Stimulated activated CD8-positive, alpha-beta memory T cell treated with anti-CD3 and anti-CD28 coated beads, Interleukin-4, amount 100 ng/mL, for 1 hour (primary cell): ENCODE measurements at places on chromosomes 3 and 15.

GRCh38 chr3:156120528-156121251 is at the start of gene KCNAB1:
TSS of gene KCNAB1 (plus strand) at chr3:156120578.
- DNase-seq = no peak

DNA sequence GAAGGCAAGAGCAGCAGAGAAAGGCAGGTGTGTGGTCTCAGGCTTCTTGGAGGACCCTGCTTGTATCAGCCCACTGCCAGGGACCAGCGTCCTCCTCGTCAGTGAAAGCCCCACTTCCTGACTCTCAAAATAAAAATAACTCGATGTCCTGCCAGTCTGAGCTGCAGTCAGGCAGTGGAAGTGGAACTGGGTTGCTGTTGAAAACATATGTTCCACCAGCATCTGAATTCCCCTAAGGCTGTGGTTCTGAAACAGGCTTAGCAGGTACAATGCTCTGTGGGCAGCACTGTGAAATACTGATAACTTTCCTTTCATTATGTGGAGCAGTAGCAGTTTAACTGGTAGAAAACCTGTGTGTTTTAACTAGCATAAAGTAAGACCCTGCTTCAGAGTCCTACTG is 121.6 kb upstream of the EIF1B start:
- DNase-seq = no peak

DNA sequence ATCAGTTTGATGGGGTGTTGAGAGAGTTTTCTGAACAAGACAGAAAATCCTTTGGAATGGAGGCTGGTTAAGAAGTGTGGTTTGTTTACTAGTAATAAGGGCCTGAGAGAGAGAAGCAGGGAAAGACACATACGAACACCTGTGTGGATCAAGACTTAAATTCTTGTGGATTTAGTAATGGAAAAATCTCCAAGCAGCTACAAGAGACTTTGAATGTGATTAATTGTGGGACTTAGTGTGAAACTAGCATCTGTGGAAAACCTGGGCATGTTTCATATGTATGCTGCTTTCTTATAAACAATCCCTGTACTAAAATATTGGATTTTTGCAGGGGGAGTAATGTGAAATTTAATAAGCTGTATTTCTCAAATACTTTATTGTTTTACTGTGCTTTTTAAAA is 399.1 kb downstream of the SI start:
- DNase-seq = no peak

GRCh38 chr3:154981201-154981600 is 98.9 kb upstream of the MME start:
- no peak for DNase-seq

DNA sequence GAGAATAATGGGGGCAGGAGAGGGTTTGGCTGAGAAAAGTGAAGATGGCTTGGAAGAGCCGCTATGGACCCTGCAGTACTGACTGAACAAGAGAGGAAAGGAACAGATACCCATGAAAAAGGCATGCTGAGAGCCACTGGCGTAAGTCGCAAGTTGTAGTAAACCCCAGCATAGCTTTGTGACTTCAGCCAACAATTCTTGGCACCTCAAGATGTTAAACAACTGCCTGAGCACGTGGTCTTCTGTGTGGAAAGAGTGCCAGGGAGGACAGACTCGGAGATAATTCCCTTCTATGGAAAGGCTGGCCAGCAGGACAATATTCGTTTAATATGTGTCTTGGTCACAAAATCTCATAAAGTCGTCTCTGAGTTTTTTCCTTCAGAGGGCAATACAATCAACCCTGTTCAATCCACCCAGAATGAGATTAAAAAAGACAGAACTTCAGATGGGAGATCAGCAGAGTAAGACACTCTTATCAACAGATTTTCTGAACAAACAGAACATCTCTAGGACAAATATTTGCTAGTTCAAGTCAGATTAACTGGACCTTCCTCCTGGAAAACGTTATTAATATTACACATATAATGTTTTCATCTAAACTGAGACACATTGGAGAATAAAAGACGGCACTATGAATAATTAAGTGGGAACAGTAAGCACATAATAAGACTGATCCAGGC is 49.2 kb downstream of the NEK10 start:
- no peak for DNase-seq

DNA sequence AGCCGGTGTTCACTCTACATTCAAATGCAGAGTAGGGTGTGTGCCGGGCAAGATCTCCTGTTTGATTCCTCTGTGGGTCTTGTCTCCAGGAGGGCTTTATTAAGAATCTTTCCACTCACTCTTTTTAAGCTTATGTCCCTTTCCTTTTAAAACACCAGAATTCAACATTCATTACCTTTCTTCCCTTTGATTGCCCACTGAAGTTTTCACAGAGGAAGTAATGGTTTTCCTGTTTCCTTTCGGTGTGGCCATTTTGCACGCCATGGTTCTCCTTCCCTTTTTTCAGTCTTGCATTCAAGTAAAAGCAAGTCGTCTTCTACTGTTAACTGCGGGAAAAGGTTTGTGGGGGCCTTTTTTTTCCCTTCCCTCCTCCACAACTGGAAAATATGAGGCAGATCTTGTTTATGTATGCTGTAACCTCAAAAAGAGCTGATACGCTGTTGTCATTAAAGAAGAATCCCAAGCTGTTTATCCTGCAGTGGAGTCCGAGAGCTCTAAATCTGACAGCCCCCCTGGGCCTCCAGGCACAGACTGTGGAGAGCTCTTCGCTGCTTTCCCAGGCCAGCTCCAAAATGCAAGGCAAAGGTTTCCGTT is 40.5 kb downstream of the FILIP1L start:
- no peak for DNase-seq

GRCh38 chr3:29488922-29489321 is 208.1 kb downstream of the RBMS3 start:
- DNase-seq = no peak

GRCh38 chr3:11907667-11908660 is 61.3 kb upstream of the TAMM41 start:
- DNase-seq = no peak

GRCh38 chr3:182242489-182242942 is 530.8 kb downstream of the SOX2 start:
- DNase-seq = no peak

DNA sequence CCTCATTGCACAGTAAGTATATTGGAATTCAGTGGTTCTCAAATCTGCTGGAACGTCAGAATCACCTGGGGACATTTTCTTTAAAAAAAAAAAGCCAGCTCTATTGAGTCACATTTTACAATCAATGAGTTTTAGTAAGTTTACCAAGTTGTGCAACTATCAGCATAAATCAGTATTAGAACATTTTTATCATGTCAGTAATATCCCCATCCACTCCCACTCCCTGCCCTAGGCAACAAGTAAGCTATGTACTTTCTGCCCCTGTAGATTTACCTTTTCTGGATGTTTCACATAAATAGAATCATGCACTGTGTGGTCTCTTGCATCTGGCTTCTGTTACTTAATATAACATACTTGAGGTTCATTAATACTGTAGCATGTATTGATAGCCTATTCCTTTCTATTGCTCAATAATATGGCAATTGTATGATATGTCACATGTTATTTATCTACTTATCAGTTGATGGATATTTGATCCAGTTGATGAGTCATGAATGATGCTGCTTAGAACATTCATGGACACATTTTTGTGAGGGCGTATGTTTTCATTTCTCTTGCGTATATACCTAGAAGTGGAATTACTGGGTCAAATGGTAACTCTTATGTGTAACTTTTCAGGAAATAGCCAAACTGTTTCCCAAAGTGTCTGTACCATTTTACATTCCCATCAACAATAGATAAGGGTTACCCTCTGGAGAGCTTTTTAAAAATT is 180.5 kb downstream of the THSD4 start:
- no peak for DNase-seq

DNA sequence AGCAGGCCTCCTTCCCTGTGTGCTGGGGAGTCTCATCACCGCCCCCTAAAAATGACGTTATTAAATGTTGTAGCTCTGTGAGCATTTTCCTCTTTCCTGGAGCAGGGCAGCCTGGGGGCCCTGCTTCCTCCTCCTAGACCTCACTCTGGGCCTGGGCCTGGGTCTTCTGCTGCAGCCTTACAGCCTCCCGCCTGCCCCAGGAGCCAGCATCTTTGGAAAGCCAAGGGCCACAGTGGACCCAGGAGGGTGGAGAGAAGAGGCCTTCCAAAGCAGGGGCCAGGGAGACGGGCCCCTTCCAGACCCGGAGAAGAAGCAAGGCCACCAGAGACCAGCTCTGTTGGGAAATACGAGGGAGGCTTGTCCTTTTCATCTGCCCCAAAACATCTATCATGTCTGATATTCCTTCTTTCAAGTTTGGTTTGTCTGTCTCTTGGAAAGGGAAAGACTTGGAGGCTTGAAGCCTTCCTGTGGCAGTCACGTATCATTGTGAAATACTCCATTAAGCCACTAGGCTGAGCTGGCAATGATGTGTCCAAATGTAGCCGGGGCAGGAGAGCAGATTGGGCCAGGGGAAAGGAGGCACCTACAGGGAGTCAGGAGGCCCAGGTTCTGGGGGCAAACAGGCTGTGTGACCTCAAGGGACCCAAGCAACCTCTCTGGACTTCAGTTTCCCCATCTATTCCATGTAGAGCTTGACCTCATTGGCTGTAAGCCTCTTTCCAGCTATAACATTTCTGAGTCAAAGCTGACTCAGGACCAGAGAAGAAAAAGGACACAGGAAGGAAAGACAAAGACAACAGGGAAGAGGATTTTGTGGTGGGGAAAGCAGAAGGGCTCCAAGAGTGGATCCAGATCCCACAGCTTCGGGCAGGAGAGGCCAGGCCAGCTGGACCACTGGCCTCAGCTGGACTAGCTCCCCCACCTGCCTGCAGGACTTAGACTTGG is 31.1 kb downstream of the CYP11A1 start:
- DNase-seq = no peak

- no peak for DNase-seq
These were observed 49.0 kb upstream of the GCNT3 start for GRCh38 chr15:59562448-59563186.

GRCh38 chr15:61141497-61142125 is 87.5 kb downstream of the RORA start:
- DNase-seq = no peak

GRCh38 chr3:177881351-177881750 is 654.9 kb upstream of the KCNMB2 start:
- no peak for DNase-seq

DNA sequence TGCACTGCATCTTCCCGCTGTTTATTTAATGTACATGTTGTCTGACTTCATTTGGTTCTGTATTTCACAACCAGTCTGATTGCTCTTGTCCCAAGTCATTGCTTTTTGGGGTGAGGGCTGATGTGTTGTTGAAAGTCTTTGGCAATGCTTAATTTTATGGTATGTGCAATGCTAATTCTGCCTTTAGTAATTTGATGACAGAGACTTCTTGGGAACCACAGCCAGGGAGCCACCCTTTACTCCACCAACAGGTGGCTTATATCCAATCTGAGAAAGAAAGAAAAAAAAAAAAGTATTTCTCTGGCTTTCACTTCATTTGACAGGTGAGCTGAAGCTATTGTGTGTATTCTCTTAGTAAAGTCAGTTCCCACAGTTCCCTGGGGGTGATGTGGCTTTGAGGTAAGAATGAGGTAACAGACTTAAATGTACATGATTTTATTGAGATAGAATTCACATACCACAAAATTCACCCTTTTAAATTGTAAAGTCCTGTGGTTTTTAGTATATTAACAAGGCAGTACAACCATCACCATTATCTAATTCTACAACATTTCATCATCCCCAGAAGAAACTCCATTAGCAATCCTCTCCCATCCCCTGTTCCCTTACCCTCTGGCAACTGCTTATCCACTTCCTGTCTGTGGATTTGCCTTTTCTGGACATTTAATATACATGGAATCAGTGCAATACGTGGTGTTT is 97.3 kb downstream of the SLCO3A1 start:
- DNase-seq = no peak

DNA sequence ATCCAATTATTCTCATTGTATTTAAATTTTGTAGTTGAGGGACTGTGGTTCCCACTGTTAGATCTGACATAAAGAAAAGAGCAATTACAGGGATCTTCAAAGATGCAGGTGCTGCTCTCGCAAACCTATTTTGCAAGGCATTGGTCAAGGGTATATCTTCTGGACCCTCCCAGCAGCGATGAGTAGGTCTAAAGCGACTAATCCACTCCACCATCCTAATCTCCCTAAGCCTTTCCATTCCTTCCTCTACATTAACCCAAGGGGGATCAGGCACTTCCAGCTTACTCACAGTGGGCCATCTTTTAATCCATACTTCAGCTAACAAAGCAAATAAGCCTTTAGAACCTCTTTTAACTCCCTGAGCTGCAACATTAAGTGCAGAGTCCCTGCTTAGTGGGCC is 37.0 kb upstream of the CPOX start:
- no peak for DNase-seq

DNA sequence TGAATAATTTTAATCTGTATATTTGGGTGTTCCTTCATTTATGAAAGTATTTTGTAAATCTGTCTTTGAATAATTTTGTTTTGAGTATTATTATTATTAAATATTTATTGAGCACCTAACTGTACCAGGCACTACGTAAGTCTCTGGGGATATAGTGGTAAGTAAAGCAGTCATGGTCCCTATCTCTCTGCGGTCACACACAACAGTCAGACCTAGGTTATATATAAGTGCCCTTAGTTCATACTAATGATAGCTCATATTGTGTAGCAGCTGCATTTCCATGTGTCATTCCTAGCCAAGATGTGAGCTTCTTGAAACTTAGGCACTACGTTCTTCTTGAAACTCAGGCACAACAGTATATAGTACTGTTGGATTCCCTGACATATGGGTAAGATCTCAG is 12.4 kb downstream of the NKTR start:
- DNase-seq = no peak

DNA sequence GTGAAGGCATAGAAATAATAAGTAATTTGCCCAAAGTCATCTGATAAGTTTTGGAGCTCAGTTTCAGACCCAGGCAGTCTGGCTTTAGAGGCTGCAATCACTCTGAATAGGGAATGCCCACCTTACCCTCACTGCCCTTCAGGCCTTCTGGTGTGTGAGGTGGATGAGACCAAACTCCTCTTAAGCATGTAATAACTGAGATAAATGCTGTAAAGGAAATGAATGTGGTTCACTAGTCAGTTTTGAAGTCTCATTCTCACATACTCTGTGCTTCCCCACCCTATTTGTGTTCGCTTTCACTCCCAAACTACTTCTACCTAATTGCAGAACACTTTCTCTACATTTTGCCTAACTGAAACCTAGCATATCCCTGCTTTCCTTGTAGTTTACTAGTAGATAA is 144.1 kb downstream of the FILIP1L start:
- DNase-seq = no peak

- no peak for DNase-seq
These were observed 14.0 kb downstream of the ZNF619 start for GRCh38 chr3:40490916-40491315.

GRCh38 chr3:140252812-140253656 is 318.0 kb downstream of the CLSTN2 start:
- DNase-seq = no peak

DNA sequence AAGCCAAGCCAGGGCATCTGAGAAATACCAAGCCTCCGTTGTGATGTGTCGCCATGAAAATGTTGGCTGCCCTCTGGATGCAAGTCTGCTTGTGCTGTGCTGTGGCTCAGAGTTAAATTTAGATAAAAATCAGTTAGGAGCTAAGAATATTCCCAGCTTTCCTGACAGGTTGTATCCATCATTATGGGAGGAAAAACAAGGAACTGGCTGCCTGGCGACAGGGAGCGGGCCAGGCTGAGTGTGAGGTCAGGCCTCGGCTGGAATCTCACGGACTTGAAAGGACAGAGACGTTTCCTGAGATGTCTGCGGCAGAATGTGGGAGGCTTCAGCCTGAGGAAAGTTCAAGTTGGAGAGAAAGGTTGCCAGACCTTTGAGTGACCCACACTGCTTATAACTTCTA is 213.8 kb downstream of the THSD4 start:
- DNase-seq = no peak

GRCh38 chr15:72092006-72092405 is 25.9 kb downstream of the MYO9A start:
- no peak for DNase-seq
